HT1080 (cell line): ENCODE measurements at places on chromosomes 2 and 18.

DNA sequence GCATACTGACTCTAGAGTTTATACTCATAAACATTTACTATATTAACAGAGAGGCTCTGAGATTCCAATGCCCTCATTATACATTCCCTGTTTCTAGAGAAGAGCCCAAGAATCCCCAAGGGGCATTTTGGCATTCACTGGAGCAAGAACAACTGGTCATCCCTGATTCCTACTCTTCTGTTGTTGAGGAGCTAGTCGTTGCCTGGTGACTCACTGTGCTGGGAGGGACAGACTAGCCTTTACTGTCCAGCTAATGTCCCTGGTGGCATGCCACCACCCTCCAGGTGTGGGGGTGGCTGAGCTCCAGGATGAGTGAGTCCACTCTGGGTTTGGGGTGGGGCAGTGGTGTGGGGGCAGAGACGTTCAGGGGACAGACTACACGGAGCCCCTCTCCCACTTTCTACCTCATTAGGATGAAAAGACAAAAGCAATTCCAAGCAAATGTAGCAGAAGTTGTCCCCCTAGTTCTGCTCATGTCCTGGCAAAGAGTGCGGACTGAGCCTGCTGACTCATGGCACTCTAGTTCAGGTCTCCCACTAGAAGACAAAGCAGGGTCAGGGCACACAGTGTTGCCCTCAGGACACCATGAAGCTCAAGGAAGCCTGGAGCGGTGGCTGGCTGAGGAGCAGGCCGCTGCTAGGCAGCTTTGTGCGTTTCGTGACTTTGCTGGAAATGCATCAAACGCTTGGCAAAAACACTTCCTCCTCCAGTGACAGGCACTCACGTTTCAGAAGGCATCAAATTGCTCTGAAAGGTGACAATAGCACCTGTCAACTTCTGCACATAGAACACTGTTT lies 49.4 kb downstream of the RHOB start:
- DNase-seq = no peak

GRCh38 chr2:106536490-106536889 lies 49.3 kb downstream of the CD8B2 start:
- DNase-seq = no peak

DNA sequence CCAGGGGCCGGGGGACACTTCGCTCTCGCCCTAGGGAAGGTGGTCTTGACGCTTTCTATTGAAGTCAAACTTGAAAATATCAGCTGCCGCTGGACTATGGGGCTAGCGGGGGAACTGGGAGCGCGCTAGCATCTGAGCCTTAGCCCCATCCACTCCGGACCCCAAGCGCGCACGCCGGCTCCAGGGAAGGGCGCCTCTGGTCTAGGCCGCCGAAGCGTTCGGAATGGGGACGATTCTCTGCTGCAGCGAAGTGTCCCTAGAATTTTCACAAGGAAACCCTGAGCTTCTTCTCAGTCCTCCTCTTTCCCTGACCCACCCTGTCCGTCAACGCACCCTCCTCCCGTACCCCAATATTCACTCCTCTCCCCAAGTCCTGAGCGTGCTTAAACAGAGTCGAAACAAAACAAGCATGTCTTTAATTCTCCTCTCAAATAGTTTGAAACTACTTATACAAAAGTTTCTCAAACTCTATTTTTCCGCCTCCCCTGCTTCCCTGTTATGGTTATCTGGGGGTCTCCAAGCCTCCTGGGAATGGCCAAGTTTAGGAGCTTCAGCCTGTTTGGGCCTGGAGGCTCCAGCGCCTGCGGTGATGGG lies 5.0 kb downstream of the RAX start:
- DNase-seq = no peak

GRCh38 chr2:48279344-48280090 lies 250.4 kb upstream of the STON1 start:
- no peak for DNase-seq
